ENCODE measurements at places on chromosomes 2 and 18. TPM values are rescaled to one million over a fixed set of nuclear protein-coding genes. Genes with fewer than 3 reads are reported as not detected.

TEKT4 gene
- not detected for polyA plus RNA-seq

DNA sequence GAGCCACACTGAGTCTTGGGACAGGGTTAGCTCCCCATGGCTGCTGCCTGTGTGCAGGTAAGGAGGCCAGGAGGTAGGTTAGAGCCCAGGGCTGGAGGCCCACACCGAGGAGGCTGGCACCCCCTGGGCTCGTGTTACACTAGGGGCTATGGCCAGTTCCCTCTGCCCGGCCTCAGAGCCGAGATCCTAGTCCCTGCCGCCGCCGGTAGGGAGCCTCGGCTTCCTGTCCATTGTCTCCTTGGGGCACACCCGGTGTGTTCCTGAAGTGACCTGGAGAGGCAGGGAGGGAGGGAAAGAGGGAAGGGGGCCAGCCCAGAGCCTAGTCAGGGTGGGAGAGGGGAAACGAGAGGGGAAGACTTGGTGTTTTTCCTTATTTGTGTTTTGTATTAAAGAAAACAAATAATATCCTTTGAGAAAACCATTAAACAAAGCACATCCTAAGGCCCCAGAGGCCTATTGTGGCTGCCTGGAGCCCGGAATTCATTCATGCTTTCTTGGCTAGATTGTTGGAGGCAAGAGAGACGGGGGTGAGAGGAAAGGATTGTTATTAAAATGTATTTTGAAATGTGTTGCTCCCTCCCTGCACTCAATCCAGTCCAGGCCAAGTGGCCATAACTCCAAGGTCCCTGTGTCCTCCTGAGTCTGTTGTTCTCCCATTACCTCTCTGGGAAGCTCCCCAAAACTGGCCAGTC lies 170.7 kb downstream of the CTIF start:
- DNase-seq = peak; percentile 65

GRCh38 chr2:19371996-19372582 lies 13.7 kb upstream of the OSR1 start:
- DNase-seq = no peak

ELOA2 gene
- not detected for polyA plus RNA-seq

DNA sequence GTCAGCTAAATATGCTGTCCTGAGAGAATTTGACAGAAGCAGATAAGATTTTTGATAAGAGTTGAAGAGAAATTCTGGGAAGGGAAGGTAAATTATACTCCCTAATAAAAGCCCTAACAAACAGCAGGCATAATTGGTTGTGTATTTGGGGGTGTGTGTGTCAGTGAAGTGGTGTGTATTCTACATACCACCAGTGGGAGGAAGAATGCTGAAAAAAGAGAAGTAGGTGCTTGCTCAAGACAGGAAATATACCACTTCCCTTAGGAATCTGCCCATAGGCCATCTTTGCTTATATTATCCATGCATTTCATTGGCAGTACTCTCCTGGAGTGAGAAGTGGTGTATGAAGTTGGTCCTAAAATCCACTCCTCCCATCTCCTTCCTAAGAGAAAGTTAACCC lies 76.2 kb downstream of the FMNL2 start:
- no peak for DNase-seq

DNA sequence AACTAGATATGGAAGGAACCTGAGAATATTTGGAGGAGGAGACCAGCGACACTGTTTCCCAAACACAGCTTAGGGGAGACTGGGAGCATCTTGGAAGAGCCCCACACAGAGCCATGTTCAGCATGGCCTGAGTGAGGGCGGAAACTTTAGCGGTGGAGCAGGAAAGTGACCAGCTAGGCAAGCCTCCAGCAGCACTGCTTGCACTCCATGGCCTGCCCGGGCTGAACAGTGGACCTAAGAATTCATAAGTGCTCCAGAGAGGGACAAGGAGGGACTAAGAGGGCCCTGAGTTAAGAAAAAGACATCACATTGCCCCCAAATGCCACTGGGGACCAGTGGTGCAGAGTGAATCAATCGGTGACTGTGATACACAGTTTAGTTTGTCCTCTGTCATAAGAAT lies 566.4 kb downstream of the TNS1 start:
- DNase-seq = no peak

BZW1 gene
- polyA plus RNA-seq = 130 TPM

DNAH6 gene
- not detected for polyA plus RNA-seq
